ENCODE measurements at places on chromosomes 2 and 18. TPM values are rescaled to one million over a fixed set of nuclear protein-coding genes. Genes with fewer than 3 reads are reported as not detected.

DNA sequence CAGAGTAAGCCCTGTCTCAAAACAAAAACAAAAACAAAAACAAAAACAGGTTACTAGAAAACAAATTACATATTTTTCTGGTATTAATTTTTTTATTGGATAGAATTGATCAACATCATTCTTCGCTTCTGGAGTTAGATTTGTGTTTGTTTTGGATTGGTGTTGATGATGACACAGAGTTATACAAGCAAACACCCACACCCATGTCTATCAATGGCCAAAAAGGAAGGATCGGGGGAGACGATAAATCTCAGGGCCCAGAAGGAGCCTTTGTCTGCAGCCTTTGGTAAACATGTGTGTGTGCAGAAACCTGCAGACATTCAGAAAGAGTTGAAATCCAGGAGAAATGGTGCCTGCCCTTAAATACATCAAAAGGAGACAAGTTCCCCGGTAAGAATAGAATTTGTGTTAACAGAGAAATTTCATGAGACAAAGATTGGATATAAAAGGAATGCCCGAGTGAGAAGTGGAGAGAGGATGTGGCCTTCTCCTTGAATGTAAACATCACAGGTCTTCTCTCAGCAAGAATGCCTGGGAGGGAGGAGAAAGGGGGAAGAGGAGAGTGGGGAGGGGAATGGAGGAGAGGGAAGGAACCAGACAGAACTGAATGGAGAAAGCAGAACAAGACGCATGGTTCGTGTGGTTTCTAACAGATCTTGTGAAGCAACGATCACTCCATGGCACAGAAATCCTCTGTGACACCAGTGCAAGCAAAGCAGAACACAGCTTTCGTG lies 40.4 kb upstream of the TMEM178A start:
- no peaks in the 10 kb centered on the region for H3K27me3 ChIP-seq
- peaks cover 2% of the 10 kb centered on the region for H3K4me1 ChIP-seq
- DNase-seq = no peak
- H3K36me3 ChIP-seq = no peaks in the 10 kb centered on the region
- H3K4me3 ChIP-seq = no peak overlapping the region

- H3K4me1 ChIP-seq = no peaks in the 10 kb centered on the region
- peaks cover 71% of the 10 kb centered on the region for H3K36me3 ChIP-seq
- H3K4me3 ChIP-seq = no peak overlapping the region
- no peak for DNase-seq
- no peaks in the 10 kb centered on the region for H3K27me3 ChIP-seq
Observed at GRCh38 chr2:37644191-37644590, 27.3 kb downstream of the CDC42EP3 start.

GRCh38 chr2:69781321-69782248 lies 39.7 kb downstream of the ANXA4 start:
- H3K36me3 ChIP-seq = no peaks in the 10 kb centered on the region
- peaks cover 11% of the 10 kb centered on the region for H3K4me1 ChIP-seq
- DNase-seq = no peak
- no peak overlapping the region for H3K27ac ChIP-seq

DNA sequence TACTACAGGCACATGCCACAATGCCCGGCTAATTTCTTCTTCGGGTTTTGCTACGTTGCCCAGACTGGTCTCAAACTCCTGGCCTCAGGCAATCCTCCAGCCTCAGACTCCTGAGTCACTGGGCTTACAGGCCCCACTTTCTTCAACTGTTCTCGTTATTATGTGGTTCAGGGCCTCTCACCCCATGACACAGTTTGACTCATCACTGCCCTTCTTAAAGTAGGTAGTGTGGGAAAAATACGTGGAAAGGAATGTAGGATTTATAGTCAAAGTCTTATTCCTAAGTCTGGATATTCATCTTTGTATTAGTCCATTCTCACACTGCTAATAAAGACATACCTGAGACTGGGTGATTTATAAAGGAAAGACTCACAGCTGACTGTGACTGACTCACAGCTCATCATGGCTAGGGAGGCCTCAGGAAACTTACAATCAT lies 19.4 kb downstream of the CENPA start:
- no peak overlapping the region for H3K27ac ChIP-seq
- H3K4me1 ChIP-seq = no peaks in the 10 kb centered on the region
- peaks cover 11% of the 10 kb centered on the region for H3K36me3 ChIP-seq
- no peak overlapping the region for H3K4me3 ChIP-seq
- no peaks in the 10 kb centered on the region for H3K27me3 ChIP-seq

- peaks cover 15% of the 10 kb centered on the region for H3K36me3 ChIP-seq
- DNase-seq = no peak
- no peaks in the 10 kb centered on the region for H3K4me1 ChIP-seq
Observed at GRCh38 chr2:239257511-239257937, 143.3 kb downstream of the HDAC4 start.

Gene SMARCAL1
- total RNA-seq = 15.6 TPM

Gene RABL2A
- total RNA-seq = 11.4 TPM

Measured in H9 (cell line).